ENCODE measurements at places on chromosomes 3 and 15. TPM values are rescaled to one million over a fixed set of nuclear protein-coding genes. Genes with fewer than 3 reads are reported as not detected.

Gene CCR8
- total RNA-seq, result not detected

Gene CLK3
- 44.0 TPM for total RNA-seq

- DNase-seq, result no peak
Observed at GRCh38 chr3:169790687-169791429, 17.7 kb downstream of the MYNN start.

GRCh38 chr15:41982133-41982930 is 10.0 kb upstream of the EHD4 start:
- DNase-seq, result no peak

DNA sequence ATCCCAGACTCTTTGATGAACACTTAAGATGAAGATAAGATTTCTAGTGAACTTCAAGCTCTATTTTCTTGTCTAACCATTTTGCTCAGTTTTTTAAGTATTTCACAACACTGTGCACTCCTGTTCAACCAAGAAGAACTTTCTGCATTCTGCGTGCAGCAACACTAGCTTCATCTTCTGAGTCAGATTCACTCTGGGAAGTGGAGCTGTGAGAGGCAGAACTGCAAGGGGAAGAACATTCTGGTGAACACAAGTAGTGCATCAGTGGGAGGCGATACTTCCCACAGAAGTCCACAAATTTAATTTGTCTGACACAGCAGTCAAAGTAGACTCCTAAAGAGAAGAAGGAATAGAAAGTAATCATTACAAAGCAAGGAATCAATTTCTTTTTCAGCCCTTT is 18.1 kb downstream of the LRRC58 start:
- no peak for DNase-seq

- DNase-seq, result no peak
Observed at GRCh38 chr3:71258526-71258925, 325.0 kb downstream of the FOXP1 start.

- DNase-seq, result peak; percentile 63
Observed at GRCh38 chr15:66789029-66790025, 87.3 kb downstream of the SMAD6 start.

DNA sequence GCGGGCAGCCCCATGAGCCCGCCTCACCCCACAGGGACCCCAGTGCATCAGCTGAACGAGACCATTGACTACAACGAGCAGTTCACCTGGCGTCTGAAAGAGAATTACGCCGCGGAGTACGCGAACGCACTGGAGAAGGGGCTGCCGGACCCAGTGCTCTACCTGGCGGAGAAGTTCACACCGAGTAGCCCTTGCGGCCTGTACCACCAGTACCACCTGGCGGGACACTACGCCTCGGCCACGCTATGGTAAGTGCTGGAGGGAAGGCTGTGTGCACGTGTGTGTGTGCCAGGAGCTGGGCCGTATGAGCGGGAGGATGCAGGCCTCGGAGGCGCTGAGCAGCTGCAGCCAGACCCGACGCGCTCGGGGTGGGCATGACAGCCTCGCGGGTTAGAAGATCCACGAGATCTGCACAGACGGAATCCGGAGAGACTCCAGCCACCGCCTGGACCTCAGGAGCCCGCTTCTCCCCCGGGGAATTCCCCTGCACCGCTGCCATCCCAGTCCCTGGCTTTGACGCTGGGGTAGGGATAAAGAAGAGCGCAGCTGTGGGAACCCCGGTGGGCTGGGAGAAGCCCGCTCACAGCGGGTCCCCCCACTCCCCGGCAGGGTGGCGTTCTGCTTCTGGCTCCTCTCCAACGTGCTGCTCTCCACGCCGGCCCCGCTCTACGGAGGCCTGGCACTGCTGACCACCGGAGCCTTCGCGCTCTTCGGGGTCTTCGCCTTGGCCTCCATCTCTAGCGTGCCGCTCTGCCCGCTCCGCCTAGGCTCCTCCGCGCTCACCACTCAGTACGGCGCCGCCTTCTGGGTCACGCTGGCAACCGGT is 2.6 kb downstream of the DUOXA2 start:
- DNase-seq, result no peak
